ENCODE measurements at places on chromosomes 13 and 19.
A peak's percentile ranks its signal among the peaks of the same experiment; 100 is the strongest.

DNA sequence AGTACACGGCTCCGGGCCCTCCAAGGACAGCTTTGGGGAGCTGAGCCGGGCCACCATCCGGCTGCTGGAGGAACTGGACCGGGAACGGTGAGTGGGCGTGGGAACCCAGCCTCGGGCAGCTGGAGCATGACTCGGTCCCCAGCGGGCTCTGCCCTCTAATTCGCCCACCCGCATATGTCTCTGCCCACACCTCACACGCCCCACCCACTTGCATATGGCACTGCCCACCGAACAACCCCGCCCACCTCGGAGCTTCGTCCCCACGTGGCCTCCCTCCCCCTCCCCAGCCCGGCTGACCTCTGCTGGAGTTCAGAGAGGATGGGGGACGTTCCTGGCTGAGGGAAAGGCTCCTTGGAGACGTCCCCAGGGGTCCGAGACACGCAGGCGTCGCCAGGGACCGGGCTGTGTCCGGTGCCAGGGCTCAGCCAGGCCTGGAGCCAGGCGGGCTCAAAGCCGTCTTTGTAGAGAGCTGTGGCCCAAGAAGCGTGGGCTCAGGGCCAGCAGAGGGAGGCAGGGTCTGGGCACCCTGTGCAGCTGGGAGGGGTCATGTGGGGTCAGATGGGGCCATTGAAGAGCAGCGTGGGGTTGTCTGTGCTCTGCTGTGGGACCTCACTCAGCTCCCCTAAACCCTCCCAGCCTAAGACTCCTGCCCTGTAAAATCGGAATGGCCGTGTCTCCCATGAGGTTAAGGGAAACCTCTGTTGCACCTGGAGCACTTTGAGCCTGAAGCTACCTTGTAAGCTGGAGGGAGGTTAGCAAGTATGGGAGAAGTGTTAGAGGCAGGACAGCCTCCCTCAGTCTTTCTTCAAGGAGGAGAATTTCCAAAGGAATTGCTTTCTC lies 3.8 kb downstream of the APC2 start:
- no peak for DNase-seq

DNA sequence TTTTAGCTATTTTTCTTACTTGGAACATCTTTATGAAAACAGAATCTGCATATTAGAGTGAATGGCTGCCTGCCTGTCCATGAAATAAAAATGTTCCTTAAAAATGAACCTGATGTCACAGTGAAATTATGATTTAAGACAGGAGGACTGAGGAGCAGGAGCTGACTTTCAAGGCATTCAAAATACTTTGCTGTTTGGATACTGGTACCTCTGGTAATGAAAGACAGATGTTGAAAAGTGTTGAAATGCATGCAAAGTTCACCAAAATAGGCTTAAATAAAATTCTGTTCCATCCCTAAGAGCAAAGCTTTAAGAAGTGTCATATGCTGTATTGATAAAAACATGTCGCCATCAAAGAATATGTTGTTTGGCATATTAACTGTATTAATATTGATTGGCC lies 1.7 kb downstream of the ARHGEF7 start:
- no peak for DNase-seq

DNA sequence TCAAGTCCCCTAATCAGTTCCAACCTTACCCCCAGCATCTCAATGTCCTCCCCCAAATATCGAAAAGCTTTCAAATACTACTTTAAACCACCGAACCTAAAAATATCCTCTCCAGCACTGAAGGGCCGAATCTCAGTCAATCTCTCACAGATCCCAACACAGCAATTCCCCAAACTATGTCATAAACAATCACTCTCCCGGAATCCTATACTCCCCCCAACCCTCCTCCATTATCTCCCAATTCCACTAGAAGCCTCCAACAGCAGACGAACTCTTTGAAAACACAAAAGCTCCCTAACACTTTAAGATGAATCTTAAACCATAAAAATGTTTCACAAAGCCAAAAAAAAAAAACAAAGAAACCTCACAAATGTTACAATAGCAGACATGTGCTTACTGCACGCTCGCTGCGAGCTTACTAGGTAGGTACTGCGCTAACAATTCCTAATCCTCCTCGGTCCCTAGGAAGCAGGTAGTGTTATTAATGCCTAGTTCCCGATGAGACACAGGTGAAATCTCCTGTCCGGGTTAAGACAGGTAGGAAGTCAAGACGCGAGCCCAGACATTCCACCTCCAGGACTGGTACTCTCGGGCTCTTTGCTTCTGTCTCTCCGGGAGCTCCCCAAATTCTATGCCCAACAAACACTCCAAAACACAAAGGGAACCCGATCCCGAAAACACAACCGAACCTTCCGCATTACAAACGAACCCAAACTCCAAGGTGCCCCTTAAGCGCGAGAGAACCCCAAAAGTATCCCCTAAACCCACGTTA lies 14.2 kb downstream of the FBXO46 start:
- peak; percentile 29 for DNase-seq

DNA sequence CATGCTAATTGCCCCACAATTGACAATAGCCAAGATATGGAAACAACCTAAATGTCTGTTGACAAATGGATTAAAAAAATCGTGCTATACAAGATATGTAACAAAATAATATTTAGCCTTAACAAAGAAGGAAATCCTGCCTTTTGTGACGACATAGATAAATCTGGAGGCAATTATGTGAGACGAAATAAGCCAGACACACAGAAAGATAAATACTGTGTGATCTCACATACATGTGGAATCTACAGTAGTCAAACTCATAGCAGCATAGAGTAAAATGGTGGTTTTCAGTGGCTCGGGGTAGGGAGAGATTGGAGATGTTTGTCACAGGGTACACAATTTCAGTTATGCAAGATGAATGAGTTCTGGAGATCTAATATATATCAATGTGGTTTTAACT lies 895.8 kb downstream of the SLITRK6 start:
- DNase-seq = no peak

GRCh38 chr19:56351208-56351607 lies 36.6 kb upstream of the ZSCAN5A start:
- no peak for DNase-seq

DNA sequence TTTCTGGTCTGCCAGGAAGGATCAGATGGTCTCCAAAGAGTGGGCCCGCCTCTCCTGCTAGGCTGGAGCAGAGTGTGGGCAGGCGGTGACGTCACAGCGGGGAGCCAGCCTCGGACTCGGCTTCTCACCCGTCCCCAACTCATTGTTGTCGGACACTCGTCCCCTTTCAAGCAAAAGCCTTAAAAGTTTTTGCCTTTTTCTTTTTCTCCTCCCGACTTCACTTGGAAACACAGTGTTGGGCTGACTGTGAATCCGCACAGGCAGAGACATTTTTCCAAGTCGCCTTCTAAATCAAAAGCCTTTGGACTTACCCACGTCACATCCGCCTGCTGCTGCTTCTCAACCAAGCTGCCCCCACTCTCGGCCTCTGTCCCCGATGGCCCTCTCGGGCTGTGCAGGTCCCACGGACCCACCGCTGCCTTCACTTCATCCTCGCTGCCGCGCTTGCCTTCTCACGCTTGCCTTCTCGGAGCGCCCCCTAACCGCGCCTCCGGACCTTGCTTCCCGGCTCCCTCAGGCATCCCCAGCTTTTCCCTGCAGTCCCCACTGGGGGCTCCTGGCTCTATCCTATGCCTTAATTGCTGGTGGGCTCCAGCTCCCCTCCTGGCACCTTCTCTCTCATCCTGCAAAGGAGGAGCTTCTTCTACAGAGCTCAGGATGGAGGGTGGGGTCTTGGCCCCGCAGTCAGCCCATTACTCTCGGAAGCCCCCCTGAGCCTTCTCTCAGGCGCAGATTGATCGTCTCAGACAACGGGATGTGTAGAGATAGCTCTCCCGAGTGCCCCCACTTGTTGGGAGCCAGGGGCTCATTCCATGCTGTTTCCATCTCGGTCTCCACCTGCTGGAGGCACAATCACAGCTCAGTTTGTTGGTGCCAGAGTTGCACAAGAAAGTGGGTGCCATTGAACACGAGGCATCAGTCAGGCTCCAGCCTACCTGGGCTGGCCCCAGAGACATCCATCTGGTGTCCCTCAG lies 3.9 kb upstream of the ZNF135 start:
- DNase-seq = no peak

- no peak for DNase-seq
Measured at GRCh38 chr13:110317496-110318195, 10.6 kb downstream of the COL4A2 start.

- DNase-seq = no peak
Measured at GRCh38 chr19:46388311-46389095, 24.9 kb downstream of the CCDC8 start.

GRCh38 chr19:45769821-45770191 lies 754 bp upstream of the SIX5 start:
- no peak for DNase-seq

- DNase-seq = no peak
Measured at GRCh38 chr13:78193846-78194245, 275.2 kb upstream of the EDNRB start.

DNA sequence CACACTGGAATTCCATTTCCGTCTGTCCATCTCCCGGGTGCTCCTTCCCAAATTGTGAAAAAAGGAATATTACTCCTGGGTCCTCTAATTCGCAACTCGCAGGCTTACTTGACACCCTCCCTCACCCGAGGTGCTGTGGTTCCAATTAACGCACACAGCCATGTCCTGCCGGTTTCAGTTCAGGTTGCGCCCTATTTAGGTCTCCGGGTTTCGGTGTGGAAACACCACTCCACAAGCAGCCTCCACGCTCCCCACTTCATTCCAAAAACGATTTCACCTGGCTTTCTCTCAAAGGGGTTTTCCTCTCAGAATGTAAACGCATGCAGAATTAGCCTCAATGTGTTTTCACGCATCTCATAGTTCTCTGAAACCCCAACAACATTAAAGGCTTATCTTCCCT lies 37.9 kb downstream of the NAXD start:
- DNase-seq = no peak

DNA sequence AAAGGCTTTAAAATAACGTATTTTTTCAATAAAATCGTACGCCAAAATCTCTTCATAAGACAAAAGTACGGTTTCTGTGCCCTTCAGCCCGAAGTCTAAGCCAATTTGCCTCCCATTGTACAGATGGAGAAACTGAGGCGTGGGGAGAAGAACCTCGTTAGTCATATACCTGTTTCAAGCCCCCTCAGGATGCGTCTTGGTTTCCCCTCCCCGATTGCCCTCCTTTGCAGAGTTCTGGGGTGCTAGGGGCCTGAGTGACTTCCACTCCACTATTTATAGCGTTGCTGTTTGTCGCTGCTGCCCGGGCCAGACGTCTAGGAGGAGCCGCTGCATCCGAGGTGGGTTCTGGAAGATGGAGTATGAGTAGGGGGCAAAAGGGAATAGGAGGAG lies 2.3 kb upstream of the LTBP4 start:
- no peak for DNase-seq

GRCh38 chr19:50724522-50725217 lies 1.5 kb downstream of the CLEC11A start:
- peak; percentile 98 for DNase-seq

DNA sequence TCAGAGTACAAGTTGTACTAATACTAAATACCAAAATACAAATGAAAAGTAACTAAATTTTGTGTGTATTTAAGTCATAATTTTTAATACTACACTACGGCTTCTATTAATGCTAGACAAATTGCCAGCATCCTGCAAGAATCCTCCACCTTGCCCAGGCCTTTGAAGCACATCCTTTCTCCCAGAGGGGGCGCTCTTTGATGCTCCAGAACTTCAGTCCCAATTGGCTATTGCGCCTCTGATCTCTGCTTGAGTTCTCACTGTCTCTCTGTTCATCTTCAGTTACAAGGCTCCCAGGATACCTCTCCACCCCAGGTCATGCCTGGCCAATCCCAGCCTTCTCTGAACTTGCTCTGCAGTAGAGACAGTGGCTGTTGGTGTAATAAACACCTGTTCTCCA lies 141.0 kb downstream of the DCLK1 start:
- no peak for DNase-seq

DNA sequence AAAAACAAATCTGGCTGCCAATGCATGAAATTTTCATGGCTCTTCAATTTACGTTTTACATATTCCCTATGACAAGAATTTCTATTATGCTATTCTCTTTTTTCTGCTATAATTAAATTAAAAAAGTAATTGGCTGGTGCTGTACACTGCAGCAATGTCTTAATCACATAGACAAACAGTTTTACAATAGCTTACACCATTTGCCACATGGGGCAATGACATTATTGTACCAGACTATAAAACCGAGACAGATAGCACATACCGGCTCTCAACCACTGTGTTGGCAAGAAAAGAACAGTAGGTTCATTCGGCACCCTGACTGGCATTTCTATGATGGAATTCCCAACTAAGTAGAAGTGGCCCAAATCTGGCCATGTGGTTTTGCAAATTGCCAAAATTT lies 67.7 kb downstream of the DACH1 start:
- no peak for DNase-seq

- no peak for DNase-seq
Measured at GRCh38 chr19:46640656-46641055, 4.7 kb upstream of the GNG8 start.

- no peak for DNase-seq
Measured at GRCh38 chr19:1383017-1383311, 743 bp upstream of the NDUFS7 start.

GRCh38 chr13:45226024-45226423 lies 25.2 kb upstream of the KCTD4 start:
- no peak for DNase-seq

DNA sequence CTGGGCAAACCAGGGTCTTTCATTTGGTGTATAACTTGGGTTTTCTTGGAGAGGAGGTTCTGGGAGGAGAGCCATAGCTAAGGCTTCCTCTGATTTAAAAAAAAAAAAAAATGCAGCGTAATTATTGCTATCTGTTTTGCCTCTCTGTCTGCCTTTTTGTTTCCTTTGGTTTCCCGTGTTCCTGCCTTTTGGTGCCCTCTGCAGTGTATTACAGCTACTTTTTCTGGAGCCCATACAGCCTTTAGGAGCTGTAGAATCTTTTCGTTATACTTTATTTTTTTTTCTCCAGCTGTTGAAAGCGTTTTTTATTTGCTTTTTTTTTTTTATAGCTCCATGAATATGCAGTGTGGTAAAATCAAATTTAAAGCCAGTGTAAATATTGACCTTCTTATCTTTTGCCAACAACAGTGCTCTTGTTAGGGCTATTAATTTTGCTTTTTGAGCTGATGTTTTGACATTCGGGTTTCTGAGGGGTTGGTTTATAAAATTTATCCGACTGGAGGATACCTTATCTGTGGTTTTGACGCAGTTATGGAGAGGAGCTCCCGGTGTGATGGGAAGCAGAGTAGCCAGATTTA lies 38.1 kb downstream of the ZNF493 start:
- no peak for DNase-seq

GRCh38 chr19:14554382-14554812 lies 17.5 kb downstream of the NDUFB7 start:
- DNase-seq = no peak

DNA sequence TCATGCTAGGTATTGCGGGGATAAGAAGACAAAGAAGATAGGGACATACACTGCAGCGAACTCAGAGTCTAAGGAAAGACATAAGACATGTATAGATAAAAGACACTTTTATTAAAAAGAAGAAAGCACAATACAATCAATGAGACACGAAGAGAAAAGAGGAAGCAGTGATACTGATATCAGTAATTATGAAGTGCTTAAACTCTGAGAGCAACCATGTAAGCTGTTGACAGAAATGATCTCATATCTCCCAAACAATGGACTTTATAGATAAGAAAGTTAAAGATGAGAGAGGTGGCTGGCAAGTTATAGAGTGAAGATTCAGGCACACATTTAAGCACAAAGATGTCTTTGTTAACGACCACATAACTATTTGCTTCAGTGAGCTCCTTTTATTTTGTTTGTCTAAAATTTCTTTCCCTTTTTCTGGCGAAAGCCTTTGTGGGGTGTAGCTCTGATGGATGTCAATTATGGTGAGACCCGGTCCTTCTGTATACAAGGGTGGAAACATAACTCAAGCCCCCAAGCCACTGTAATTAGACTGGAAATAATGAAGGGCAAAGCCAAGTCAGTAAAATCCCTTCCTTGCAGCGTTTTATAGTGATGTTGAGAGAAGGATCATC lies 818.0 kb upstream of the SLC10A2 start:
- DNase-seq = no peak

- peak; percentile 75 for DNase-seq
Measured at GRCh38 chr19:10404888-10405820, 1.8 kb upstream of the CDC37 start.

All from stimulated activated CD4-positive, alpha-beta T cell treated with anti-CD3 and anti-CD28 coated beads, Interleukin-15, amount 100 ng/mL, for 24 hours (primary cell).